Central memory CD8-positive, alpha-beta T cell (primary cell): ENCODE measurements at places on chromosomes 11 and 22.

DNA sequence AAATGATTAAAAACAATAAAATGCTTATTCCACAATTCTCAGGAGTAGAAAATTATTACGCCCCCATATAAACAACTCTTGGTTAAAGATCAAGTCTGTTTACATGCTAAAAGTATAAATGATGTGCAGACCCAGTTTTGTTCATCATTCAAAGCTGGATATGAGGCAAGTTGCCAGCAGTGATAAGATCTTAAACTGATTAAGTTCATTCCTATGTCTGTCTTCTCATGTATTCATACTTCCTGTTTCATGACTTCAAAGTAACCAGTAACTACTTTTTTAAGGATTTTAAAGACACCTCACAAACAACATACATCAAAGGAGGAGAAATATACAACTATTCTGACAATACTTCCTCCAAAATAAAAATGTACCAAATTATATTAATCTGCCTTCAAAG, 55.0 kb upstream of the ARHGAP32 start:
- no peak for DNase-seq

GRCh38 chr11:128565881-128566280, 21.5 kb downstream of the ETS1 start:
- DNase-seq, result no peak

DNA sequence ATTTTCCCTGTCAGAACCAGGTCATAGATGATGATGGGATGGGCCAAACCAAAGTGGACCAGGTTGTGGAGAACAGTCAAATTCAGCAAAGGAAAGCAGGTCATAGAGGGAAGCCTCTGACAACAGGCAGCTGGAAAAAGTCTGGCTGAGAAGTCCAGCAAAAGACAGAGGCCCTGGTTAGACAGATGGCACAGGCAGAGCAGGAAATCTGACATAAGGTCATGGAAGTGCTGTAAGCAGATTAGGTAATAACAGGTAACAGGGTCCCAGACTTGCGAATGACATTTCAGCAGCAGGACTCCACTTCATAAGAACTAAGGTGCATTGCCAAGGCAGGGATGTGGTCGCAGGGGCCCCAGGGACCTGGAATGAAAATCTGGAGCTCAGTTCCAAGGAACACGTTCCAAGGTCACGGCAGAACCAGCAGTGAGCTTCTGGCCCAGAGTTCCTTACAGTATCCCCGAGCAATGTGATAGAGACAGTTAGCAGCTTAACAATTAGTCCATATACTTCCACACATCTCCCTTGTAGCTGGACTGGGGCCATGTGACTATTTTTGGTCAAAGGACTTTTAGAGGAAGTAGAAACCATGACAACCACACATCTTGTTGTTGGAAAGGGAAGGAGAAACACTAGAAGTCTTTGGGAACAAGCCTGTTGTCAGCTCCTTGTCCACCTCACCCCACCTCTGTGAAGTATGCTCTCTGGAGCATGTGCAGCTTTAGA, 75.4 kb downstream of the ME3 start:
- no peak for DNase-seq

DNA sequence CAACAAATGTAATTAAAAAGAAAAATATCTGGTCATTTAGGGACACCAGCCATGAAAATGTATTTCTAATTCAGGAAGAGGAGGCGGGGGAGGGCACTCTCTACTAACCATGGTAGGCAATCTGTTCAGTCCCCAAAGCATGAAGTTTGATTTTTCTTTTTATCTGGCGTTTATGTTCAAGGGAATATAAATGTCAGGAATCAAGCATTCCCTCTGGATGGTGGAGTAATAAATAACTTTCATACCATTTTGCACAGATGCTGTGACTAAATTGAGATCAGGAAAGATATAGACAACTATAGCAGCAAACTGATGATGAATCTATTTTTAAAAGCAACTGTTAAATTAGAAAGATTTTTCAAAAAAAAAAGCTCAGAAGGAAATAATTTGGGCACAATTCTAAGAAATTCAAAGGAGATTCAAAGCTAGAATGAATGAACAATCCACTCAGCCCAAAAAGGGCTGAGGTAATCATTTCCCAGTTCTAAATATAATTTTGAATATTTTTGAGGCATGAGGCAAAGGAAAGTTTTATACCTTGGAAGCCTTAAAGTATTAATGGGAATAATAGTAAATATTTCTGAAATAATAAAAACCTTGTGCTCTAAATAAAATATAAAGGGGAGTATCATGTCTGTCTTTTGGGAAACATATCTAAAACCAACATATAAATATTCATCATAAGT, 146.4 kb upstream of the POU2AF2 start:
- DNase-seq, result no peak

DNA sequence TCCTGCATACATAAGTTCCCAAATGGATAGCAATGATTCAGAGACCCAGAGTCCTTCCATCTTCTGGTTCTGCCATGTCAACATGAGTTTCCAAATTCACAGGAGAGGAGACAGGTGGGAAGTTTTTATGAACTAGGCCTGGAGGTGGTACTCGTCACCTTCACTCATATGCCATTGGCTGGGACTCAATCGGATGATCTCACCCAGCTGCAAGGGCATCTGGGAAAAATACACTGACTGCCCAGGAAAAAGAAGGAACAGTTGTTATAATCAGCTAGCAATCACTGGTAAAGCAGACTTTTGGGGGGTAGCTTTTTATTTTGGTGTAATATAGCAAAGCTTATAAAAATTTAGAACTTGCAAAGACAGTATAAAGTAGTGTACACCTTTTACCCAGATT, 83.9 kb downstream of the OTOG start:
- no peak for DNase-seq

DNA sequence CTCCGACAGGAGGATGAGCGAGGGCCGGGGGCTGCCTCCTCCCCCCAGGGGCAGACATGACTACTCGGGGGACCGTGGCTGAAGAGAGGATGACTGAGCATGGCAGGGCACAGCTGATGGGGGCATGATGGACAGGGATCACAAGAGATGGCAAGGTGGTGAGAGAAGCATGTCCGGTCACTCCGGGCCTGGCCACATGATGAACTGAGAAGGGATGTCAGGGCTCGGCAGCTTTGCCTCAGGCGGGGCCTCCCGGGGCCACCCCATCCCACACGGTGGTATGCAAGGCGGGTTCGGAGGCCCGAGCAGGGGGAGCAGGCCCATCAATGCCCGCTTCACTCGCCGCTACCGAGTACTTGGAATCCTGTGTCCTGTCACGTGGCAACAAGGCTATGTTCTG, 36.6 kb upstream of the UBASH3B start:
- DNase-seq, result no peak

DNA sequence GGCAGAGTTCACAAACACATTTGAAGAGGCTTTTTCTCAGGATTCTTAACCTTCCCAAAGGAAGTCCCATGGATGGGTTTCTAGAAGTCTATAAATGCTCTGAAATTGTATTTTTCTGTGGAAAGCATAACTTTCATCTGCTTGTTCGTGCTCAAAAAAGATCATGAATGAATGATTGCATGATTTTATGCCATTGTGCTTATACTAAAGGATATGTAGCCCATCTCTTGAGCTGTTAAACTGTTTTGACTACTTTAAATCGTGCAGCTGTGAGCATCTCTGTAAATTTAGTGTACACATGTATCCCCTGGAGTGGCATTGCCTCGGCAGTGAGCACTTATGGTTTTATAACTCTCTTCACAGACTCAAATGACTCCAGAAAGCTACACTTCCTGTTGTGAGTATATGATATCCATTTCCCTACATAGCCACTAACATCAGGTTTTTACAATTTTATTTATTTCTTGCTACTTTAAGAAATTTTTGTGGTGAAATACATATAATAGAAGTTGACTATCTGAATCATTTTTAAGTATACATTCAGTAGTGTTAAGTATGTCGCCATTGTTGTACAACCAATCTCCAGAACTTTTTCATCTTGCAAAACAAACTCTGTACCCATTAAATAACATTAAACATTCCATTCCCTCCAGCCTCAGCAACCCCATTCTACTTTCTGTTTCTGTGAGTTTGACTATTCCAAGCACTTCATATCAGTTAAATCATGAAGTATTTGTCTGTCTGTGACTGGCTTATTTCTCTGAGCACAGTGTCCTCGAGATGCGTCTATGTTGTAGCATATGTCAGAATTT, 8.0 kb downstream of the NEAT1 start:
- no peak for DNase-seq
